ENCODE measurements at places on chromosomes 5 and 9.

GRCh38 chr5:172860520-172861443 is 26.7 kb downstream of the ERGIC1 start:
- DNase-seq, result peak; percentile 77

DNA sequence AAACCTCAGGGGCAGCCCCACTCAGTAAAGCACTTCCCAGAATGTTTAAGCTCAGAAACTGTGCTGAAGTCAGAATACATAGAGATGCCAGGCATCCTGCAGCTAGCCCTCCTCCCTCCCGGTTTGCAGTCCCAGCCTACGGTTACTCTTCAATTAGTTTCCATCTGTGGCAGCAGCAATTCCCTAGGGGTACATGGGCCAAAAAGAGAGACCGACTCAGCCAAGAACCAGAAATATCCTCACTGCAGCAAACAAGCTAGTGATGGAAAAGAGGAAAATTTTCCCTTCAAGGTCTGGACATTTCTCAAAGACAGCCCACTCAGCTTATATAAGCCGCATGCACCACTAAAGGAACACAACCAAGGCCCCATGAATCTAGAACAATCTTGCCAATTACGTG is 89.1 kb upstream of the PPP2R2B start:
- DNase-seq, result no peak

- peak; percentile 59 for DNase-seq
Measured at GRCh38 chr5:11477786-11478185, 426.5 kb downstream of the CTNND2 start.

DNA sequence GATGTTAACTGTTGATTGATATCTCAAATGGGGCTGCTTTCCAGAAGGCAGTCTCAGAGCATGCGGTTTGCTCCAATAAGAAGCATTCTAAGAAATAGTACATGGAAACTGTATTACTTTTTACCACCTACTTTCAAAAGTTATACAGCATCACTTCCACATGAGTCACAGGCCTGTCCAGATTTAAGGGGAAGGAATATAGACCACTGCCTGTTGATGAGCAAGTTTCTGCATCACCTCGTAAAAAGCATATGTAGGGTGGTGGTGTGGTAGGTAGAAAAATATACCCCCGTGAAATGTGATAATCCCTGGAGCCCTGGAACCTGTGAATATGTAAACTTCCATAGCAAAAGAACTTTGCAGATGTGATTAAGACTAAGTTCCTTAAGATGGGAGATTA is 816.6 kb upstream of the CDH6 start:
- DNase-seq, result no peak

DNA sequence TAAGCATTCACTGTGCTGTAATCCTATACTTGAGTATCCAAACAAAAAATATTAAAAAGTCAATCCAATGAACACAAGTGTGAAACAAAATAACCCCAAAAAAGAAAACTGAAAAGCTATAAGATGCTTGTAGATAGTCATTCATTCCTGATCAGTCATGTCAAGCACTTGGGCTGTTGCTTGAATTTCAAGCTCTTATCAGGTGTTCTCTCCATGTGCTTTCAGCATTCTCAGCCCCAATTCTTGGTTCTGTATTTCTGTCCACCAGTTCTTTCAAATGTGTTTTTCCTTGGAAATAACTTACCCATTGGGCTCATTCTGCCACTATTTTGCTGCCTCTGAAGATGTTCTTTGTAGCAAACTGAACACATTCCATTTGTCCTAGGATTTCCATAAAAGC is 4.7 kb downstream of the ZFAND5 start:
- DNase-seq, result no peak

DNA sequence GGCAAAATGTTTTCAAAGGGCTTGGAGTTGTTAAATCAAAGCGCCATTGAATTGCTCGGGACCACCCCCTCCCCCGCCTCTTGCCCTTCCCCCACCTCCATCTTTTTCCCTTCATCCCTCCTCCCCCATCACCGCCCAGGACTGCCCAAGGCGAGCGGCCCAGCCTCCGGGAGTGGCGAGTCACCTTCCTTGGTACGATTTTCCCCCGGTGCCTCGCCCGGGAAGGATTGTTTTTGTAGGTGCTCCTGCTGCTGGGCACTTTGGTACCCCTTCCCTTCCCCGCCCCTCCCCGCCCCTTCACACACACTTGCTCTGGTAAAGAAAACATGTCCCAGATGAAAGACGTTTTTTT is 61.2 kb downstream of the TMEM174 start:
- peak; percentile 17 for DNase-seq
